ENCODE measurements at places on chromosomes 4 and X.

GRCh38 chr4:1720163-1720983, 750 bp downstream of the TMEM129 start:
- peak; percentile 15 for DNase-seq

- no peak for DNase-seq
These were observed 201.0 kb upstream of the NEIL3 start for GRCh38 chr4:177108708-177109107.

- DNase-seq, result no peak
These were observed 125.3 kb upstream of the TACR3 start for GRCh38 chr4:103845075-103845474.

DNA sequence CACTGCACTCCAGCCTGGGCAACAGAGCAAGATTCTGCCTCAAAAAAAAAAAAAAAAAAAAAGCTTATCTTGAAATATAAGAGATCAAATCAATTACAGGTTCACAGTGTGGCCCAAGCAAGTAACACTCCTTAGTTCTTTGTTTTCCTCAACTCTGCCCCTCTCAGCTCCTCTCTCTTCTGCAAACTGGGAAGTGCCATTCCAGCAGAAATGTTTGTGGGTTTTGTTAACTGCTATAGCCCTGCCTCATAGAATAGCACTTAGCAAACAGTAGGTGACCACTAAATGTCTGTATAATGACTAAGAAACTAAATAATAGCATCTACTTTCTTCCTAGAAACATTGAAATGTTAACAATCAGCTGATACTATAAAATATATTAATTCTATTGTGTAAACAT, 160.0 kb upstream of the NAP1L5 start:
- no peak for DNase-seq

- no peak for DNase-seq
These were observed 96.3 kb downstream of the TMA16 start for GRCh38 chr4:163590619-163591264.
